AG08396 (cell line): ENCODE measurements at places on chromosomes 4 and X.

DNA sequence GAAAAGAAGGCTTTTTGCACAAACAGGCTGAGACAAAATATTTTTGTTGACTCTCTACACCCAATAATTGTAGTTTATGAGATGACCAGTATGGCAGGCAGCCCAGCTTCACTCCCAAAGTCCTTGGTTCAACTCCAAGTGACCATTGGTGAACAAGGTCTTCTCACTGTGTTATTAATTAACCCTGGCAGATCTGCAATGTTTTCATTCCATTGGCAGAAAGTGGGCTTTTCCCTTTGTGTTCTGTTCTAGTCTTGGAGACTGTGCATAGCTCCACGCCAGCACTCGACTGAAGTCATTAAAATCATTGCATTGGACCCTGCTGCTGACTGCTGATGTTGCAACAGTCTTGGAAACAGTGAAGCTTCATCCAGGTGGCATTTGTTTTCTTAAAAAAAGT lies 277.3 kb upstream of the HAND2 start:
- DNase-seq = no peak

DNA sequence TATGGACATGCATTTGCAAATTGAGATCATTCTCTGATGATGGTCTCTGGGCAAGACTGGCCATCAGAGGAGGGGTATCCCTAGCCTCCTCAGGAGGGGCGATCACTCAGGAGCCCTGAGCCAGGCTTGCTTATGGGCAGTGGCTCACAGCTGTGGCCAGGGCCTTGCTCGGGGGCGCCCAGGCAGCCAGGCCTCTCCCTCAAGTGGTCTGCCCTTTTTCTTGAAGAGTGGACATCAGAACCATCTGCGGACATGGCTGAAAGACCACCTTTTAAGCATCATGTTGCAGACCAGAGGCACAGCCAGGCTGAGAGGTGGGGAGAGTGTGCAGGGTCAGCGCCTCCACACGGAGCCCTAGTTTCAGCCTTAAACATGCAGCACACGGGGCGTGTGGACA lies 106.7 kb upstream of the PSAPL1 start:
- DNase-seq = no peak

- DNase-seq = no peak
Observed at GRCh38 chr4:170003071-170004070, 22.8 kb downstream of the MFAP3L start.

DNA sequence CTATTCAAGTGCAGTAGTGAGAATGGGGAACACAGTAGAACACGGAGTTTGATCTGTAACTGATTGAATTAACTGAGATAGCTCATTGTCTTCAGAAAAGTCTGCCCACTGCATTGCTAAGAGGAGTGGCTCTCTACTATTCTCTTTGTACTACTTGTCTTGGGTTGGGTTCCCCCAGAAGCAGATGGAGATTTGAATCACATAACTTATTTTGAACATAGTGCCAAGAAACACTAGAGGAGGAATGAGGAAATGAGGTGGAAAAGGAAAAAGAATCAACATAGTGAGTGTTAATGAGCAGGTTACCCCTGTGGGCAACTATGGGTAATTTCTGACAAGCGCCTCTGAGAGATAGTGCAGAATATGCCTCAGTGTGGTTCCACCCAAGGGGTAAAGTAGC lies 362.7 kb downstream of the STIM2 start:
- DNase-seq = no peak

GRCh38 chr4:45363931-45364330 lies 637.6 kb upstream of the GNPDA2 start:
- DNase-seq = no peak

DNA sequence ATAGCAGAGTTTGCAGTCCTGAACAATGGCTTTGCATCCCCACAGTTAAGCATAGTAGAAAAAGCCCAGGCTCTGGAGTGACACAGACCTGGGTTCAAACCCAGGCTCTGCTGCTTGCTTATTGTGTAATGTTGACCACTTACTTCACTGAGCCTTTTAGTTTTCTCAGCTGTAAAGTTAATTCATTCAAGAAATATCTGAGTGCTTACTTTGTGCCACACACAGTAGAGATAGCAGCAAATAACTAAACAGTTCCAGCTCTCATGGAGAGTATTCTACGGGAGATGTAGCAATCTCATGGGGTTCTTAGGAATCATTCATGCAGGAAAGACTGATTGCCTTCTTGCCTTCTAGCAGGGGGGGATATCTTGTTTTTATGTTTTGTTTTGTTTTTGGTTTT lies 63.2 kb downstream of the SLC9A6 start:
- DNase-seq = no peak

GRCh38 chr4:180380733-180381132 lies 1862.5 kb upstream of the TENM3 start:
- no peak for DNase-seq

- no peak for DNase-seq
Observed at GRCh38 chr4:42420140-42420539, 22.9 kb downstream of the SHISA3 start.

- DNase-seq = no peak
Observed at GRCh38 chr4:76494871-76495590, 60.0 kb downstream of the SHROOM3 start.

DNA sequence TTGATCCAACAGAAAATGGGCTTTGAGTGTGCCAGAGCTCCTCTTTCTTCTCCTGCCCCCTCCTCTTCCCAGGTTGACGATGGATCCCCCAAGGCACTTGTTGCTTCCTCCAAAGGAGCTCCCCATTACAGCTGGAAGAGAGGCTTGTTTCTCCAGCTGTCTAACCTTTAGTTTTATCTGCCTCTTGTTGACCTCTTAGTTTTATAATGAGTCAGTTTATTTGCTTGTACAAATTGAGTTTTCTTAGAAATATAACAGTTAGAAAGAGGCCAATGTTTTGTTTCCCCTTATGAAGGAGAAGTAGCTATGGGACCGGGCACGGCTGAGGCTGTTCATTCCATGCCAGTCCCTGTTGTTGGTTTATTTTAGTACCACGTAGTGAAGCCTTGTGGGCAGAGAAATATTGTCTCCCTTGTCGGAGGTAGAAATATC lies 158.2 kb downstream of the SPRY1 start:
- no peak for DNase-seq

DNA sequence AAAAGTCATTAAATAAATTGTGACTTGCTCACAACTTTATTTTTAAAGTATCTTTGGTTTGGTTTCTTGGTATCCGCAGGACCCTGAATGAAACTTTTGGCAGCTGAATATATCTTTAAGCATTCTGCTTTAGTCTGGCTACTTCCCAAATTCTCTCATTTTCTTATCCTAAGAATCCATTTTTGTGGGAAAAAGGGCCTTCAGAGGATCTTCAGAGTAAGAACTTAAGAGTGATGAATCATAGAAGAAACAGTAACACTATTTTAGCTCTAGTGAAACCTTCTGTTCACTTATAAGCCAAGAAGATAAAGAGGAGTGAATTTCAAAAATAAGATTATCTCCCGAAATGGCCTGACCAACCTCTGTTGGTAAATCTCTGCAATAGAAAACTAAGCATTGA lies 540.6 kb upstream of the MAGEB18 start:
- DNase-seq = no peak

GRCh38 chr4:145047151-145047550 lies 50.8 kb downstream of the ANAPC10 start:
- DNase-seq = no peak

DNA sequence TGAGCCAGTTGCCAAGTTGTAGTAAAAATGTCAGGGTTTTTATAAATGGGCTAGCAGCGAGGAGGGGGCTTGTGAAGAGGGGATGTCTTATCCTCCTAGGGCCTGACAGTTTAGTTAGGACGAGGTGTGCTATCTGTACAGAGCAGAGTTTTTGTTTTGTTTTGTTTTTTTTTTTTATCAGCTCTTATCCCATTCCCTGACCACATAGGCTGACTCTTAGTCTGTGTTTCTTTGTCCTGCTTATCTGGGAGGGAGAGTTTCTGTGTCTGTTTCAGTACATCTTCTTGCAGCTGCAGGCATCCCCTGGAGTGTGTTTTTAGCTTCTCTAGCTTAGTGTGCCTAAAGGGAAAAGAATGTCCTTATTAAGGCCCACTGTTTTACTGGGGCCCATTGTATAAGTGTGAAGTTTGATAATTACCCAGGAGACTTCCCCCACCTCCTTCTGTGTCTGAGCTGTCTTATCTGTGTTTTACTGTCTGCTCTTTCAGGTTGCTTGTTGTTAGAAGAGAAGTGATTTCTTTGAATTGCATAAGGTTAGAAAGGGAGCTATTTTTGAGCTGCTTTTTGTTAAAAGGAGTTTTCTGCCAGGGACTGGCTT lies 32.0 kb downstream of the PAGE2 start:
- DNase-seq = no peak

- DNase-seq = no peak
Observed at GRCh38 chrX:109448282-109448938, 33.5 kb downstream of the GUCY2F start.

DNA sequence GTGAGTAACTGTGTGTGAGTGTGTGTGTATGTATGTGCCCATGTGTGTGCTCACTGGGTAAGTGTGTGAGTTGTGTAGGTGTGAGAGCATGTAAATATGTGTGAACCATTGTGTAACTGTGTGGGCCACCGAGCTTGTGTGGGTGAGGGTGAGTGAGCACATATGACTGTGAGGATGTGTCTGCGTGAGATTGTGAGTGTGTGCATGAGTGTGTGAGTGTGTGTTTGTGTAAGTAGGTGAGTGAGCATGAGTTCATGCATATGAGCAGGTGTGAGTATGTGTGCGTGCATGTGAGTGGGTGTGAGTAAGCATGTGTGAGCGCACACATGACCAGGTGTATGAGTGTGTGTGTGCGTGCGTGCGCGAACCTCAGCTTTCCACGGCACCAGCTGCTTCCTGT lies 1.4 kb upstream of the ATP2B3 start:
- no peak for DNase-seq

- no peak for DNase-seq
Observed at GRCh38 chr4:137587796-137588195, 55.5 kb upstream of the PCDH18 start.

DNA sequence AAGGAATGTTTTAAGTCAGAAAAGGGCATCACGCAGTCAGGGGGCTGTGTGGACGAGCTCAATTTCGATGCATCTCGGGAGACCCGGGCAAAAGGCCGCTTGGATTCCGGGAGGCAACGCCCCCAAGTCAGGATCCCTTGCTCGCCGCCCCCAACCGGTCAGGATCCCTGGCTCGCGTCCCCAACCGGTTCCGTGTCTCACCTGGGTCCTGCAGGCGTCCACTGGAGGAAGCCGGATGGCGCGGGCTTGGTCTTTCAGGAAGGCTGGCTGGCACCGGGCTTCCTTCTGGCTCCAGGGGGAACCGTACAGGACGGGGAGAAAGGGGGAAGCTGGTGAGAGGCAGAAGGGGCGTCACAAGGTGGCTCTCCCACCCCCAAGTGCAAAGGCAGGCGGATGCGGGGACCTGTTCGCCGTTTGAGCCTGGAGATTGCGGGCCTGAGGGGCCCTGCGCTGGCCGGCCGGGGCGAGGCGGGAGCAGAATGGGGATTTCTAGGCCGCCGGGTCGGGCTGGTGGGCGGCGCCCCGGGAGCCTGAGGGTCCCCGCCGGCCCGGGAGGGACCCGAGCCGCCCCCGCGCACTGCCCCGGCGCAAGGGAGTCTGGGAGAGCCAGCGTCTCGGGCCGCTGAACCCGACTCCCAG lies 84.7 kb downstream of the HPRT1 start:
- DNase-seq = no peak

DNA sequence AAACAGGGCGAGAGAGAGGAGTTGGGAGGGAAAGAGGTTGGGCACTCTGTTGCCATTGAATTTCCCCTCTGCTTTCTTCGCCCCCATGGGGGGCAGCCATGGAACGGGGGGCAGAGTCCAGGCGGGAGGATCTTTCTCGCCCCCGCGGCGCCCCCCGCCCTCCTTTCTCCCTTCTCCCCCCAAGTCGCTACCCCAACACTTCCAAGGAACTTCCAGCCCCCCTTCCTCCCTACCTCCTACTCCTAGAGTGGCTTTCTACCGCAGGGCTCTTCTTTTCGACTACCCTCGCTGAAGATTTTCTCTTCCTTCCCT lies 594 bp upstream of the STAG2 start:
- no peak for DNase-seq

GRCh38 chrX:49117581-49117980 lies 6.0 kb downstream of the GPKOW start:
- DNase-seq = no peak

DNA sequence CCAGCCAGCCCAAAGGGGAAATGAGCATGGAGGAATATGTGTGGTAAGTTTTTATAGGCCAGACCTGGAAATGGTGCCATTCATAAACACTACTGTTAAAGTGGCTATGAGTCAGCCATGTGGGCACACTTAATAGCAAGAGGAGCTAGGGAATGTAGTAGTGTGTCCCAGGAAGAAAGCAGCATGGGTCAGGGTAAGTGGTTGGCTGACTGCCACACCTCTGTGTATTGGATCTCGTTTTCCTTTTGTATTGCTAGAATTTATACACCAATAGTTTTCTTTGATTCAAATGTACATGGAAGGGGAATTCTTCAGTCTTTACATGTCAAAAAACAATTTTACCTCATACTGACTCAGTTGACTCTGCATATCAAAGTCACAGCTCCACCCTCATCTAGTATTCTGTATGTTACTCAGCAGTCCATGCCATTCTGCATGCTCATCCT lies 22.9 kb upstream of the SGMS2 start:
- DNase-seq = peak; percentile 26

DNA sequence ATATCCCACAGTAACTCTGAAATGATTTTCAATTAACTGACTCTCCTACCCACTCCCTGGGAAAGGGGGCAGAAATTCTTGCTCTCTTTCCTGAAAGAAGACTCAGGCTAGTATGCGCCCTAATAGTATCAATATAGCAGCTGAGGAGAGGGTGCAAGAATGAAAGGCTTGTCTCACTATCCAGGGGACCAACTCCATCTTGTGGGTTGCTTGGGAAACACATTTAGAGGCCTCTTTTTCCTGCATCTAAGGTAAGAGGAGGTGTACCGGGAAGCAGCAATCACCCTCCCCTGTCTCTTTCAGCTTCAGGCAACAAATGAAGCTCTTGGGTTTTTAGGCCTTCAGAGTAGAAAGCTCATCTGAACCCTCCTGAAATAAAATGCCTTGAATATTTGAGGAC lies 11.3 kb downstream of the TMEM255A start:
- no peak for DNase-seq

- DNase-seq = no peak
Observed at GRCh38 chr4:13710246-13710885, 82.8 kb upstream of the BOD1L1 start.

GRCh38 chr4:126916626-126917140 lies 716.1 kb upstream of the INTU start:
- DNase-seq = peak; percentile 35
